ENCODE measurements at places on chromosomes 2 and 18. TPM values are rescaled to one million over a fixed set of nuclear protein-coding genes. Genes with fewer than 3 reads are reported as not detected.

GNAL gene
- total RNA-seq, result 5.3 TPM

NT5DC4 gene
- not detected for total RNA-seq

MEIS1 gene
- total RNA-seq, result 196 TPM

CFAP53 gene
- not detected for total RNA-seq

TRABD2A gene
- total RNA-seq, result 63.2 TPM

RNF152 gene
- 98.0 TPM for total RNA-seq

DLX1 gene
- 0.58 TPM for total RNA-seq

AMER3 gene
- total RNA-seq, result 0.55 TPM

RTTN gene
- total RNA-seq, result 15.2 TPM

TMEM37 gene
- 173 TPM for total RNA-seq

ST8SIA3 gene
- 2.0 TPM for total RNA-seq

ALPG gene
- 0.61 TPM for total RNA-seq

TWIST2 gene
- total RNA-seq, result 13.4 TPM

NABP1 gene
- 29.8 TPM for total RNA-seq

FOXI3 gene
- not detected for total RNA-seq

ERMN gene
- total RNA-seq, result 0.14 TPM

ABCB11 gene
- 1.2 TPM for total RNA-seq

PSTPIP2 gene
- total RNA-seq, result 9.0 TPM

DNAJC5G gene
- total RNA-seq, result not detected

KCNG2 gene
- total RNA-seq, result not detected

Data from mucosa of descending colon (tissue), 3 donors.